ENCODE measurements at places on chromosomes 2 and 18. TPM values are rescaled to one million over a fixed set of nuclear protein-coding genes. Genes with fewer than 3 reads are reported as not detected.

LYG1 gene
- total RNA-seq = 0.52 TPM

MERTK gene
- total RNA-seq = 4.2 TPM

HPCAL1 gene
- 15.1 TPM for total RNA-seq

POMC gene
- 4.2 TPM for total RNA-seq

DNAJC5G gene
- under 0.01 TPM for total RNA-seq

DSG4 gene
- not detected for total RNA-seq

OTOS gene
- total RNA-seq = not detected

RSAD2 gene
- 6.8 TPM for total RNA-seq

IL18RAP gene
- 2.6 TPM for total RNA-seq

NEB gene
- total RNA-seq = 833 TPM

CD8B2 gene
- under 0.01 TPM for total RNA-seq

RND3 gene
- 44.4 TPM for total RNA-seq

IL36G gene
- total RNA-seq = not detected

ERFE gene
- 4.2 TPM for total RNA-seq

HRH4 gene
- not detected for total RNA-seq

STEAP3 gene
- total RNA-seq = 8.9 TPM
